ENCODE measurements at places on chromosomes 7 and 10.

DNA sequence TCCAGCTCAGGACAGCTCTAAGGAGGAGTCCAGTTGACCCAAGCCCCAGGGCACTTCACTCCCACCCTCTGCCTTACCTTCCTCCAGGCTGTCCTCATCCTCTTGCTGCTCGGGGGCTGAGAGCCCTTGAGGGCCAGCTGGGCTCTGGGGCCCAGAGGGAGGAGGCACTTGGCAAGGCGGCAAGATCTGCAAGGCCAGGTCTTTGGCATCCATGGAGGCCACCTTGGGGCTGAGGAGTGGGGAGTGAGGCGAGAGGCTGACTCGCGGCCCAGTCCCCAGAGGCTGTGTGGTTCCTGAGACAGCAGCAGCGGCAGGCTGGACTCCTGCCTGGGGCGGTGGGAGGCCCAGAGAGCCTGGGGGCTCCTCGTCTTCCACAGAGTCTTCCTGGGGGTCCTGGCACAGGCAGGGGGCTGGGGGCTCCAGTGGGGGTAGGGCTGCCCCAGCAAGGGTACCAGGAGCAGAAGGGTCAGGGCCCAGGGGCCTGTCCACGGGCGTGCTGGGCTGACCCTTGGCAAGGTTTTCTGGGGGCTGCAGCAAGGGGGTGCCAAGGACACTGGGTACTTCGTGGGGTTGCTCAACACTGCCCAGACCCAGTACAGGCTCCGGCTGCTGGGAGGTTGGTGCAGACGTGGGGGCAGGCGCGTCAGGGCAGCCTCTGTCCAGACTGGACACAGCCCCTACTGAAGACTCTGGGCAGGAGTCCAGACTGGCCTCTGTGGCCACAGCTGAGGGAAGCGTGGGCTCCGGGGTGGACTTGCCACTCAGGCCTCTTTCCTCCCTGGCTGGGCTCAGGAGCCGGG, 6.5 kb downstream of the NACAD start:
- no peak for DNase-seq

- DNase-seq, result no peak
Measured at GRCh38 chr7:151311294-151311864, 30.2 kb upstream of the NUB1 start.

- no peak for DNase-seq
Measured at GRCh38 chr10:58838561-58839208, 326.0 kb downstream of the BICC1 start.

DNA sequence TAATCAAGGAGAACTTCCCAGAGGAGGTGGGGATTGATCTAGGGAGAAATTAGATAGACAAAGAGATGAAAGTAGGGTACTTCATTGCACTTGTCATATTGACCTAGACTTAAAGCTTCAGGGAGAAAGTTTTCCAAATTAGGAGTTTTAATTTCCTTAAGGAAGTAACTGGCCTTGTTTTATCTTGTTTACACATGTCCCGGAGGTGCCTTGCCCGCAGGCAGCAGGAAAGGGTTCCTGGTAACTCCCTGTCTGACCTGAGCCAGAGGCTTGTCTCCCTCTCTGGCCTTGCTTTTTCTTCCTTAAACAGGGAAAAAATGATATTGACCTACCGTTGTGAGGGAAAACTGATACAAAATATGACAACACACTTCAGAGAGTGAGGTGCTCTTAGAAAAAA, 181.6 kb downstream of the EVX1 start:
- no peak for DNase-seq

- no peak for DNase-seq
Measured at GRCh38 chr7:108063520-108063933, 60.6 kb upstream of the LAMB1 start.

DNA sequence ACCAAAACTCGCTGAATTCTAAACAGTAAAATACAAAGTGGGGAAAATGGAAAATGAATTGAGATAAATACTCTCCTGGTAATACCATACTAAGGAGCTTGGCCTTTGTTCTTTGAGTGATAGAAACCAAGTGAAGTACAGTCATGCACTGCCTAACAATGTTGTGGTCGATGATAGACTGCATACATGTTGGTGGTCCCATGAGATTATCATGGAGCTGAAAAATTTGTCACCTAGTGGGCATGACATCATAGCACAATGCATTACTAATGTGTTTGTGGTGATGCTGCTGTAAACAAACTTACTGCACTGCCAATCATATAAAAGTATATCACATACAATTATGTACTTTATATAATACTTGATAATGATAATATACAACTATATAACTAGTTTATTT, 419.1 kb downstream of the ARL4A start:
- no peak for DNase-seq

GRCh38 chr7:1567049-1567771, 2.6 kb downstream of the PSMG3 start:
- DNase-seq, result no peak

DNA sequence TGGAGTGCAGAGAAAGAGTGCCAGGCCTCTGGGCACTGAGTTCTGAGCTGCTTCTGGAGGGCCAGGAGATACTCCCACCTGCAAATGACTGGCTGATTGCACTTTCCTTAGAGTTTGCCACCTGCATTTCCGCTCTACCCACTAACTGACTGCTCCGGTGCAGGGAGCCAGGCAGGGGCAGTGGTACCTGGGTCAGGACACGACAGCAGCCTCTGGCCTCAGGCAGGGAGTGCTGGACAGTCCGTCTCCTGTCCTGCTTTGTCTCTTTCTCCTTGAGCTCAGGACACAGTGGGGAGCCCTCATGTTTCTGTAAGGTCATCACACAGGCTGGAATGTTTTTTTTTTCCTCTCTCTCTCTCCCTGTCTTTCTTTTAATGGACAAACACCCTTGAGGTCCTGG, 252.0 kb downstream of the DPP6 start:
- DNase-seq, result no peak

DNA sequence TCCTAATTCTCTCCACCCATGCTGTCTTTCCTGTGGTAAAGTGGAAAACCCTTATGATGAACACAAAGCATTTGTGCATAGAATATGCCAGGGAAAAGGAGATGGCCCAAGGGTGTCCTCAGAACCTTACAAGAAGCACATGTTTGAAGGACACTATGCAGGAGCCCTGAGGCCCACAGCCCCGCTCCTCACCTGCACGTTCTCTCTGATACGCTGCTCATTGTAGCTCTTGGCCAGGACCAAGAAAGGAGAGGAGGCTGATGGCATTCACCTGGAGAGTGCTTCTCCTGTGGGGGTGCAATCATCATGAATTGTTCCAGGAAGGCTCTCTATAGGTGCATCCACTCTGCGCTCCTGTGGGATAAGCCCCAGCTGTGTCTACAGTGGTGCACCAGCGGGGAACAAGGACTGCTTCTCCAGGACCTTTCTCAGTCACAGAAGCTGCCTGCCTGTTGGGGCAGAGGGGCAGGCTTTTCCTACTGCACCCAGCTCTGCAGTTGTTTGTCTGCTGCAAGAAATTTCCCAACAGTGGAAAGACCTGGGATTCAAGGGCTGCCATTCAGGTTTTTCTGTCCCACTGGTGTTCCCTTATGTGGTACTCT, 19.9 kb downstream of the AKR1C2 start:
- no peak for DNase-seq

DNA sequence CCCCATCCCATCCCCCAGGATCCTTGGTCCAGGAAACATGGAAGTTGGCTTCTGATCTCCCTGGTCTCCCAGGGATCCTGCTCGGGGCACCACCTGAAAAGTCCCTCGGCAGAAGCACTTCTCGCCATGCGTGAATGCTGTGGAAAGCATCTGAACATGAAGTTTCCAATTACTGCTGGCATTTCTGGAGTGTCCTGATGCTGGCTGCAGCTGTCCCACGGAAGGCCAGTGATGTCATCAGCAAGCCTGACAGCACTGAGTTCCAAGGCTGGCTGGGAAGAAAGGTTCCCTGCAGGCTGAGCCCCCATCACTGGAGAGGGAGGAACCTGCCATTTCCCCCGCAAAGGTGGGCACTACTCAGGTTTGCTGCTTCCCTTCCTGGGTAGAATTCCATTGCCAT, 71.4 kb downstream of the KCNMA1 start:
- DNase-seq, result no peak

- DNase-seq, result no peak
Measured at GRCh38 chr7:27576360-27576944, 86.2 kb downstream of the HIBADH start.

GRCh38 chr10:3210251-3210877, 37.8 kb upstream of the PITRM1 start:
- no peak for DNase-seq

DNA sequence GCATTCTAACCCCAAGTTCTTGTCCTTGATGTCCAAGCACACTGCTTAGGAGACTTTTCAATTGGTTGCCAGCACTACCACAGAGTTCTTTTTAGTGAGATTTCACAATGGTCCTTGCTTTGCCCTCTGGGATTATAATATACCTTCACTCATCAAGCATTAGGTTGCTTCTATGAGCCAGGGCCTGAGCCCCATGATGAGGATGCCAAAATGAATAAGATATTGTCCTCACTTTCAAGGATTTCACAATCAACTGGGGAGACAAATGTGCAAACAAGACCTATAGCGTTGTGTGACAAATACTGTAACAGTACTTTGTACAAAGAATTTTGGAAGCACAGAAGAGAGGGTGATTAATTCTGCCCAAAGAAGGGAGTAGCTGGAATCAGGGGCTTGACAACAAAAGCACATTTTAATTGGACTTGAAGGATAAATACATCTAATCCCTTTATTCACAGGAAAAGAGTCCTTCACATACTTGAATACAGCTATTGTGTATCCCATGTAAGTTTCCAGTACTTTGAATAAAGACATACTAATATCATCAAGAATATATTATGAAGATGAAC, 263.6 kb upstream of the LRRN3 start:
- DNase-seq, result no peak

- no peak for DNase-seq
Measured at GRCh38 chr7:47953822-47954221, 5.6 kb upstream of the PKD1L1 start.

- DNase-seq, result no peak
Measured at GRCh38 chr7:135390829-135391228, 119.1 kb downstream of the CNOT4 start.

DNA sequence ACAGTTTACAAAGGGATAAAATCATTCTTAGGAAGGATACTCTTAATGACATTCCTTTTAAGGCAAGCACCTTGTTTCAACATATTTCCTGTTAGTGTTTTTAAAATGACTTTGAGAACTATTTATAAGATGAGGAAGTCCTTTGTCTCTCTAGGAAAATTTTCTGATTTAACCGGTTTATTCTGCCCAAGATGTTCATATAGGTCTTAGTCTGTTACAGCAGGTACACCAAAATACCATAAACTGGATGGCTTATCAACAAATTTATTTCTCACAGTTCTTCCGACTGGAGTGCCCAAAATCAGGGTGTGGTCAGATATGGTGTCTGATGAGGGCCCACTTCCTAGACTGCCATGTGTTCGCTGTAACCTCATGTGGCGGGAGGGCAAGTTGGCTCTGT, 77.9 kb downstream of the GSAP start:
- no peak for DNase-seq

DNA sequence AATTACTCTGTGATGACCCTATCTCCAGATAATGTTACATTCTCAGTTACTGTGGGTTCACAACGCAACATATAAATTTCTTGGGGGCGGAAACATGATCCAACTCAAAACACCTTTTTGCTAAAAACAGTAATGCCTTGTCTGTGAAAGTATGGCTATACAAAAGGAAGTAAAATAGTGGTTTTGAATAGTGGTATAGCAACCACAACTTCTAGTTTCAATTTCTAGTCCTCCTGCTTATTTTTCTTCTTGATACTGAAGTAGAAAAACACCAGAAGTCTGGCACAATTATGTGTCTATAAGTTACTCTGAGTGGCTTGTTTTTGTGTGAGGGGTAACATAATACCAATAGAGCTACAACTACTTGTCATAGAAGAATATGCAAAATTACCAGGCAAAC, 21.5 kb upstream of the ZNF800 start:
- no peak for DNase-seq

DNA sequence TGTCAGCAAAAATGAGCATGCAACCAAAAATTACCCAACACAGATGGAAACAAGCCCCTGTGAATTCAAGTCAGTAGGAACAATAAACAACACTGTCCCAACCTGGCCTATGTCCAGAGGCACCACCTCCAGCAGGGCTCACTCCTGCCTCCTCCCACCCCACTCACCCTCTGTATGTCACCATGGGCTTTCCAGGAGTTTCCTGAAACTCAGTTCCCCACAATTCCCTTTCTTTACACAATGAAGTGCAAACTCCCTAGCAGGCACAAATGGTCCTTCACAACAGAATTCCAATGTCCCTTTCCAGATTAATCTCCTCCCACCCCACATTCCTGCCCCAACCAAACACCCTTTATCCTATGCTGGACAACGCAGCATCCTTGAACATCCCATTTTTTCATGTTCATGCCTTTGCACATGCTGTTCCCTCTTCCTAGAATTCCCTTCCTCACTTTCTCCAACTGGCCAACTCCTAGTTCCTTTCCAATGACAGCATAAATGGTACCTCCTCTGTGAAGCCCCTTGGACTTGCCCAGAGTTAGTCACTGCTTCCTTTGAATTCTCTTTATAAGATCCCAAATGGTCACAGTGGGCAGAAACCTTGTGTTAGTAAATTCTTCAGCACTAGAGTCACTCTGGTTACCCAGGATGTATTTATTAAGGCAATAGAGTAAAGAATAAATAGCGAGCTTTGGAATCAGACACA, 157.5 kb downstream of the SLIT1 start:
- peak; percentile 39 for DNase-seq
